ENCODE measurements at places on chromosomes 6 and 20.

GRCh38 chr6:144493035-144493910 lies 208.1 kb downstream of the UTRN start:
- DNase-seq: no peak

DNA sequence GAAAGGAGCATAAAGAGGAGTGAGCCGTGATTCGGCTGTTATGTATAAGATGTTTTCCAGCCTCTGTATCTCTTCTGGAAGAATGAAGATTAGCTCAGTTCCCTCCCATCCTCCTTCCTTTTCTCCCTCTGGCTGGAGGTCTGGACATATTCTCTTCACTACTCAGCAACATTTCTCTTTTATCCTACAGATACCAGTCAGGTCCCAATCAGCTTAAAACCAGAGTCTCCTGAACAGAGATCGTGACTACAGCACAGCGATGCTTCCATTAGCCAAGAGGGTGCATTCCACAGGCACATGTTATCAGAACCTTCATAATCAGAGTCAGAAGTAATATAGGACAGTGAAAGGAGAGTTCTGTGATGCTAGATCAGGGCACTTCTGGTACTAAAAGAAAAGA lies 133.9 kb upstream of the SOX4 start:
- DNase-seq: no peak

- DNase-seq: no peak
Measured at GRCh38 chr20:19387251-19387650, 174.8 kb downstream of the SLC24A3 start.

- DNase-seq: no peak
Measured at GRCh38 chr6:29424168-29424567, 9.4 kb downstream of the OR12D1 start.

DNA sequence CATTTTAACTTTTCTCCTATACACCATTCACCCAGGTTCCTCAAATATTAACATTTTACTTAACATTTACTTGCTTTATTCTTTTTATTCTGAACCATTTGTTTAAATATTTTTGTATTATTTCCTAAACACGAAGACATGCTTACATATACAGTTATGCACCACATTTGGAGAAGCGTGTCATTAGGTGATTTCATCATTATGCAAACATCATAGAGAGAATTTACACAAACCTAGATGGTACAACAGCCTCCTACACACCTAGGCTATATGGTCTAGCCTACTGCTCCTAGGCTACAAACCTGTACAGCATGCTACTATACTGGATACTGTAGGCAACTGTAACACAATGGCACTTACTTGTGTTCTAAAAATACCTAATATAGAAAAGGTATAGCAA lies 6.6 kb downstream of the TDP2 start:
- no peak for DNase-seq

DNA sequence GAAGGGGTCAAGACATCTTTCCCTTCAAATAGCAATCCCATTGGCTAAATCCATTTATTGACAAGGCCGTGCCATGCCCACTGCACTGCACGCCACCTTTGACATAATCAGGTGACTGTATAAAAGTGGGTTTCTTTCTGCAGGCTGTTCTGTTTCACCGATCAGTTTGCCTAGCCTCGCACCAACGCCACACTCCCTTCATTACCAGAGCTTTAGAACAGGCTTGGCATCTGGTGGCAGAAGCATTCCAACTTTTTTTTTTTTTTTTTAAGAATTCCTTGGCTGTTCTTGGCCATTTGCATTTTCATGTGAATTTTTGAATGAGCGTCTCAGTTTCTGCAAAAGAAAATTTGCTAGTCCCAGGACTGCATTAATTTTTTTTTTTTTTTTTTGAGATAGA lies 78.1 kb downstream of the PPP1R3G start:
- no peak for DNase-seq

DNA sequence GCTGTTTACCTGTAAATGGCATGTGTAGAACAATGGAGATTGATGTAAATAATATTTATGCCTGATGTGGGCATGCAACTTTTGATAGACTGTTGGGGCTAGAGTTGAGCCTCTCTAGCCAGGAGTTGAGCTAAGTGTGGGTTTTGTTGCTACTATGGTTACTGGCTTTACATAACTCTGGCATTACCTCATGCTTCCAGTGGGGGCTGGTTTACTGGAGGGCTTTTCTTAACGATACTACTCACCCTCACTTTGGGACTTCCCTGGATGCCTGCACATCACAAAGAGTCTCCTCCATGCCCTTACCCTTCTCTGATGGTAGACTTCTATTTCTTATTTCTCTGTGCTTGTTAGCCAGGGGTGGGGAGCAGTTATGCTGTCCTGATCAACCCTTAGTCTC lies 524.6 kb upstream of the CDH4 start:
- no peak for DNase-seq

DNA sequence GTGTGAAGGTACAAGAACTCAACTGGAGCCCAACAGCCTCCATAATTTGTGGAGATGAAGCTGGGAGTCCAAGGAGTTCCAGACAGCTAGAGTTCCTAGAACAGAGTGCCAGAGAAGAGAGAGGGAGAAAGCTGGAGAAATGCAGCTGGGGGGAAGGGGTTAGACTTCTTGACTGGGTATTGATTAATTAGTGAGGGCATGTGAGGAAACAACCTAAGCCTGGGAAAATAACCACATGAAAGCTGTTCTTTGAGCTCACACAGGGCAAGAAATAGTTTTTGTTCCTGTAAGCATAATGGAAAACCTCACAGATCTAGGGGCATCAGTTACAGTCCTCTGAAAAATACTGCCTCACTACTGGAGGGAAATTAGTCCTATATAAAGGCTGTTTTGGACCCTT lies 230.5 kb upstream of the FKBP1C start:
- no peak for DNase-seq

DNA sequence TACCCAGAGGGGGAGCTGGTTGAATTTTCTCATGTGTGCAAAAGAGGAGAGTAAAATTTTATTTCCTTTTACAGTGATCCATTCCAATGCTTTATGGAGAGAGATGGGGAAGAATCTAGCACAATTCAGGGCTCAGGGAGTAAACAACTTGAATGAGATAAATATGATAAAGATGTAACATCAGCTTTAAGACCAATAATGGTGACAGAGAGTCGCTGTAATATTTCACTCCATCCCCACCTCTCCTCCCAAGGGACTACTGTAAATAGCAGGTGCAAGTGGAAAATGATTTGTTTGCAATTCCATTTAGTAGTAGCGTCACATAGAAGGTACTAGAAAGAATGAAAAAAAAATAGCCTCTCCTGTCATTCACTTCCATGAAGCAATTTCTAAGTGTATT lies 4.8 kb downstream of the CRISP3 start:
- no peak for DNase-seq
